ENCODE measurements at places on chromosomes 4 and X.

GRCh38 chr4:81516241-81516640 is 44.5 kb upstream of the RASGEF1B start:
- DNase-seq, result no peak

DNA sequence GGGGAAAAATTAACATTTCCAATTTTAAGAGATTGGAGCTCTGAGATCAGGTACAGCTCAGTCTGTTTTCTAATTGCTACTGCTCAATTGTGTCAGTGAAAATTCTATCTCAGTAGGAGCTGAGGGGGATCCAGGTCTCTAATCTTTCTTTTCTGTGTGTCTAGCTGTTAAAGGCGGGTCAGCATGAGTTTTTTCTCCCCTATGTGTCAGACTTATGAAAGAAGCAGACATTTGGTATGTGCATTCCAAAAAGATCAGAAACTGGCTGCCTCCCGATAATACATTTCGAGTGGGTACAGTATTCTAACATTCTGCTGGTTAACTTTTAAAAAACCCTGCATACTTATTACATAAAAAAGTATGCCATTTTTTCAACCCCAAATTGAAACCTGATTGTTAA is 72.4 kb downstream of the PCDH7 start:
- DNase-seq, result no peak

GRCh38 chrX:46758163-46758955 is 559 bp downstream of the SLC9A7 start:
- no peak for DNase-seq

GRCh38 chr4:167222099-167222498 is 12.2 kb downstream of the SPOCK3 start:
- DNase-seq, result no peak

GRCh38 chr4:156609421-156609820 is 362.2 kb downstream of the PDGFC start:
- no peak for DNase-seq

DNA sequence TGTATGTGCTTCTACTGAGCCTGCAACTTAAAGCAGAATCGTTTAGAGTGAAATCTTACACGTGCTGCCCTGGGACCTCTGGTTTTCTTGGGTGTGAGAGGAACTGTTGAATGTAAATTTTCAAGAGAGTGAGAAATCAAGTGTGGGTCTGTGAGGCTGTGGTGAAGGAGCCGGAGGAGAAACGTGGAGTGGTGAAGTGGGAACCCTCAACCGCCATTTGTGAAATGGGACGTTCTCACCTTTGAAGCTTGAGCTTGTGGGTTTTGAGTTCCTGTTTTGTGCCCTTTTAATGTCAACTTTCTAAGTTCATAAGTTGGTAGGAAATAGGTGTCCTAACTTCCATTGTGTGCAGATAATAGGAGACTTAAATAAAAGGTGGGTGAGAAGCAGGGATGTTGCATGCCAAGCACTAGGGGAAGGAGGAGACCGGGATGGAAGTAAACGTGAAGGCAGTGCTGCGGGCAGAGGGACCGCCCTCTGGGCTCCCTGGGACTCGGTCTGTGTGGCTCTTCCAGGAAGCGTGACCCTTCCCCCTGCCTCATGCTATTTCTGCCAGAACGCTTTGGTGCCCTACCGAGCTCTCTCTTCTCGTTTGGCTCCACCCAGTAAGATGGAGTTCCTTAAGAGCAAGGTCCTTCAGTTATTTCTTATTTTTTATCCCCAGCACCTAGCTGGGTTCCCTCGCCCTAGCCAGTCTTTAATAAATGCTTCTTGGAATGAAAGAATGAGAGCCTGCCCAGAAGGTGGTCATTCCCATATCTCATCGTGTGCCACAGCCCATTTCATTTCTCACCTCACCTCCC is 56.0 kb downstream of the TMEM131L start:
- no peak for DNase-seq

GRCh38 chrX:71095981-71096759 is 519 bp downstream of the FOXO4 start:
- no peak for DNase-seq

GRCh38 chr4:139779691-139780090 is 114.1 kb downstream of the MGST2 start:
- no peak for DNase-seq

GRCh38 chr4:78207951-78208350 is 150.8 kb downstream of the FRAS1 start:
- no peak for DNase-seq

- DNase-seq, result no peak
These were observed 7.9 kb upstream of the KLF3 start for GRCh38 chr4:38656111-38656510.

Measured in stimulated activated CD4-positive, alpha-beta T cell treated with anti-CD3 and anti-CD28 coated beads, Interleukin-1b, Interleukin-23, amount 100 ng/mL, for 1 hour (primary cell).